Pancreas (tissue), 10 donors: ENCODE measurements at places on chromosomes 2 and 18. TPM values are rescaled to one million over a fixed set of nuclear protein-coding genes. Genes with fewer than 3 reads are reported as not detected.

GRCh38 chr18:2547477-2548087, 23.7 kb downstream of the METTL4 start:
- no peak for DNase-seq

DNA sequence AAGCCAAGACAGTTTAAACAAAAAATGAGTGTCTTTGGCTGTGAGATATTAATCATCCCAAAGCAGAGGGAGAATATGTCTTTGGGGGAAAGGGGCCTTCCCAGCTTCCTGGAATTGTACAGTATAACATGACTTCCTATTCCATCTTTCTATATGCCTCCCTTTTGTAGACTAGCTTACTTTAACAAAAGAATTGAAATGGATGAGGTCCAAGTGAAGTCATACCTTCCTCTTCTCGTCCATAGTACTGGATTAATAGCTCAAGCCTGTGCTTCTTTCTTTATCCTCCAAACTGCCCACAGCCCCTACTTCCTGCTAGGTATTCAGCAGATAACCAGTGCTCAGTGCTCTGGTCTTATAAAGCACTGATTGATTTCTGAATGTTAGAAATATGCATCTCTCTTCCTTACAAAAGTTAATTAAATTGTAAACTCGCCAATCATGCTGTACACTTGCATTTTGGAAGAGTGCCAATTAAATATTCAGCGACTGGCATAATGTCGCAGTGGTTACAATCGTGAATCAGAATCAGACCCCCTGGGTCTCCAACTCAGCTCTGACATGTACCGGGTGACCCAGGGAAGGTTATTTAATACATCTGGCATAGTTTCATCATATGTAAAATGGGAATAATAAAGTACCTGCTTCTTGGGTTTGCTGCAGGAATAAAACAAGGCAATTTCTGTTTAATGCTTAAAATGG, 325.1 kb downstream of the RND3 start:
- DNase-seq = no peak

DNA sequence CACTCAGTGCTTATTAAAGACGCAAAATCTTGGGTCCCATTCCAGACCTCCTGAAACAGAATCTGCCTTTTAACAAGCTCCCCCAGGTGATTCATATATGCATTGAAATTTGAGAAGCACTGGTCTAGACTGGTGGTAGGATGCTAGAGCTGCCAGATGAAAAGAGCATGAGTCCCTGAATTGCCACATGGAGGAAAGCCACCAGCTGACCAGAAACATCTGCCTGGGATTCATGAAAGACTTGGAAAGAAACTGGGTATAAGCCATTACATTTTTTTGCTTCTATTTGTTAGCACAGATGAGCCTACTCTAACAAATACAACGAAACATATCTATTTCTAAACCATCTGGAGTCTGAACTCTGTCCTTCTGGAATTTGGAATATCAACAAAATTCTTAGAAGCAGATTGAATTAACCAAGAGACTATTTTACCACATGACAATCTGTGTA, 228.9 kb downstream of the RBM43 start:
- DNase-seq = no peak

DNA sequence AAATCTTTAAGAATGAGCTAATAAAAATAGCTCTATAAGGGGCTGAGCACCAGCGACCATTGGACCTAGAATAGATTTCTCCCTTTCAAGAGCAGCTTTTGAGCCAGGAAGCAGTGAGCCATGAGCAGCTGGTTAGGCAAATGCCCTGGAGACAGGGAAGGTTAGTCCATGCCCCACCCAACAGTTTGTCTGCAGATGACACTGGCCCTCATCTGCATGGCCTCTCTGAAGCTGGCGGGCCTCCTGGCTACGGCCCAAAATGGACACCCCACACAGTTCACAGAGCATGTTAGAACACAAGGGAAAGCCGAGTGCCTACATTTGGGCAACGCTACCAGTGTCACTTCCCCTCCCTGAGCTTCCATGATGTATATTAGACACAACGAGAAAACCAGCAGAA, 201.1 kb downstream of the MGAT5 start:
- DNase-seq = no peak

DNA sequence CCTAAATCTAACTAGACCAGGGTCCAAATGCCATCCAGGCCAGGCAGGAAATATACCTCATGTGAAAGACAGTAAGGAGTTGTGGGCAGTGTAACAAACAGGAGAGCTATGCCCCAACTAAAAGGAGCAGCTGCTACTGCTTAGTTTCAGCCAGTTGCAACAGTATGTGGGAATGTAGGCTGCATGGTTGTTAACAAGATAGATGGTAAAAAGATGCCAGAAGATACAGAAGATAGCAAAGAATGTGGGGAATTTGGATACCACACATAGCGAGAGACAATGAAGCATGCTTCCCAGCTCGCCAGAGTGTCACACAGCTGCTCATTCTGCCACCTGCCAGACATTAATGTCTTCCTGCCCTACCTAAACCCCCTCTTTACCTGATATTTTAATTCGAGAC, 39.4 kb upstream of the CYBRD1 start:
- DNase-seq = no peak

DNA sequence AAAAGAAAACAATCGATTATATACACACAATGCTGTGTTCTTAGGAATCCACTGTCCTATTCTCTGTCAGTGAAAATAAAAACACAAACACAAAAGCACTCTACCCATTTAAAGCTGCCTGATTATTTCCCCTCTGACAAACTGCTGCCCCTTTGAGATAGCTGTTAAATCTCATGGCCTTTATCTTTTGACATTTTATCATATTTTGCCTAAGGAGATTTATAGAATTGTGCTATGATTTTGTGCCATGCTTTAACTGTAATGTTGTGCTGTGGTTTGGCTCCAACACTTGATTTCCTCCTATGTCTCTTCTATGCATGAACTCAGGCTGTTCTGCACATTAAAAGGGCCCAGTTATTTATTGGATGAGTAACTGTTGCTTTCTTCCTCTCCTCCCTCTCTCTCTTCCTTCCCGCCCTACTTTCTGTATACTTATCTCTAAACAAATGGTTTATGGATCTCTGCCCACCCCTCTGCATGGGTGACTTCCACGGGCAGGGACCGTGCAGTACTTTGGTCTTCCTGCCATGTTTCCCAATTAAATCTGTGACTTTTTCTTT, 1096.6 kb downstream of the TSN start:
- no peak for DNase-seq

GRCh38 chr2:27871802-27872201, 18.4 kb downstream of the RBKS start:
- DNase-seq = peak; percentile 27

DNA sequence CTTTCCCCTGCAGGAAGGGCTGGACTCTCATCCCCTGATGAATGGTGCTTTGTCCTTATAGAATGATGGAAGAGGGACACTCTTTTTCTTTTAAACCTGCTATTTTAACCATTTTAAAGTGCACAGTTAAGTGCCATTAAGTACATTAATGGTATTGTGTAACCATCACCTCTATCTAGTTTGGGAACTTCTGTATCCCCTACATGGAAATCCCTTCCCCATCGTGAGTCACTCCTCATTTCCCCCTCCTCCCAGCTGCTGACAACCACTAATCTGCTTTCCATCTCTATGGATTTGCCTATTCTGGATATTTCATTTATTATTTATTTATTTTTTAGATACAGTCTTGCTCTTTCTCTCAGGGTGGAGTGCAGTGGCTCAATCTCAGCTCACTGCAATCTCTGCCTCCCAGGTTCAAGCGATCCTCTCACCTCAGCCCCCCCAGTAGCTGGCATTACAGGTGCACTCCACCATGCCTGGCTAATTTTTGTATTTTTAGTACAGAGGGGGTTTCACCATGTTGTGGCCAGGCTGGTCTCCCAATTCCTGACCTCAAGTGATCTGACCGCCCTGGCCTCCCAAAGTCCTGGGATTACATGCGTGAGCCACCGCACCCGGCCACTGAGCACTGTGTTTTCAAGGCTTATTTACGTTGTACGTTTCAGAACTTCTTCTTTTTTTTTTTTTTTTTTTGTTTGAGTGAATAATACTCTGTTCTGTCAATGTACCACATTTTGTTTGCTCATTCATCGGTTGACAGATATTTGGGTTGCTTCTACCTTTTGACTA, 15.8 kb downstream of the DGKD start:
- DNase-seq = no peak

- no peak for DNase-seq
Measured at GRCh38 chr2:19809206-19809605, 92.6 kb downstream of the TTC32 start.

GRCh38 chr2:98311771-98312545, 34.3 kb upstream of the CNGA3 start:
- DNase-seq = no peak

GRCh38 chr2:128172191-128172590, 81.2 kb downstream of the UGGT1 start:
- no peak for DNase-seq

- no peak for DNase-seq
Measured at GRCh38 chr2:164896634-164897355, 55.2 kb upstream of the COBLL1 start.

- DNase-seq = no peak
Measured at GRCh38 chr2:222750533-222750932, 79.1 kb downstream of the MOGAT1 start.

DNA sequence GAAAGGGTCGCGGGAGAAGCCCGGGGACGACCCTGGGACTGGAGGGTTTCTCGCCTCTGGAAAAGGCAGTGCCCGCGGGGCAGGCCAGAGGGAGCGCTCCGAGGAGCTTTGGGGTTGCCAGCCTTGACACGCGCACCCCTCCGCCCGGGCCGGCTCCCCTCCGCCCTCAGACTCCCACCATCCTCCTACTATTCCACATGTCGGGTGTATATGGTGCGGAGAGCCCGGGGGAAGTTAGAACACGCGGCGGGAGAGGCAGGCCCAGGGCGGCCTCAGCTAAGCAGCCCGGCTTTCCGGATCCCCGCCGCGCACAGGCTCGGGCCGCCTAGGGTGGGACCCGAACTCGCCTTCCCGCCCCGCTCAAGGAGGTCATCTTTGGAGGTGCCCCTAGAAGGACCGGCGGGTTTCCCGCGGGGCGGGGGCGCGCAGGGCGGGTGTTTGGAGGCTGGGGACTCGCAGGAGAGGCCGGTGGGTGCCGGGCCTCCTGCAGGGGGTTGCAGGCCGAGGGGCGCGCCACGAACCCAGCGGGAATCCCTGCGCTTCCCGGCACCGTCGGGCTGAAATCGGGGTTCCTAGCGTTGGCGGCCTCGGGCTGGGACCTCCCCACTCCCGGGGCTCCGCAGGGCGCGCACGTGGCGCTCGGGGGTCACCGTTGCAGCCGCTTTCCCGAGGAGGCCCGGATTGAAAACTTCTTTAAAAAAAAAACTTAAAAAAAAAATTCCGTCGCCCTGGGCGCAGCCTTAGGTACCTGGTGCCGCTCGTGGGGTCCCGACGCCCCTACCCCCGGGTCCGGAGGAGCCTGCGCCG, 3.7 kb downstream of the NFATC1 start:
- no peak for DNase-seq

GRCh38 chr2:188675391-188676009, 298.7 kb upstream of the COL3A1 start:
- DNase-seq = no peak

DNA sequence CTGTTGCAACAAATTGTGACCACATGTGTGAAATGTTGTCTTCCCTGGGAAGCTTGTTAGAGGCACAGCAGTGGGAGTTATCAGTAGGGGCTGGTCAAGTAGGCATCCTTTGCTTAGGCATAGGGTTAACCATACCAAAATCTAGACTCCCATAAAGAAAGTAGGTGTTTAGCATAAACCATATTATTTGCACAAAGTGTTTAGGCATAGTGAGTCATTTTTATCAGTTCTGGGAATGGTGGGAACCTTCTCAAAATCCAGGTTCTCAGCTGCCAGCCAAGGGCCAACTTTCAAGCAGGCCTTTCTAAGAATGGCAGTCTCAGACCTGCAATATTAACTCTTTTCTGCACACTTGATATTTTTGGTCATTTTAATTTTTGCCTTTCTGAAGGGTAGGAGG, 88.5 kb downstream of the RAB3GAP1 start:
- DNase-seq = no peak

GRCh38 chr2:15584767-15585469, 6.8 kb upstream of the DDX1 start:
- DNase-seq = no peak

- no peak for DNase-seq
Measured at GRCh38 chr2:1701556-1702185, 42.6 kb downstream of the PXDN start.

DNA sequence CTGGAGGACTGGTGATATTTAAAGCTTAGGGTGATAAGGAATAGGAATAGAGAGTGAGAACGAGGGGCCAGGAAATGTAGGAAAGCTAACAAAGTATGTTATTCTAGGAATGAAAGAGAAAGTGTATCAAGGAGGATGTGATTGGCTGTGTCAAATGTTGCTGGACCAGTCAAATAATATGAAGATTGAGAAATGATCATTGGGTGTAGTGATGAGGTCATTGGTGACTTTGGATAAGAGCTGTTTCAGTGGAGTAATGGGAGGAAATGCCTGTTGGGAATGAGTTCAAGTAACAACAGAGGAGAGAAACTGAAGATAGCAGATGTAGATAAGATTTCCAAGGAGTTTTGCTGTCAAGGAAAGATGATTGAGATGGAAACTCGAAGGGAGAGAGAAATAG, 74.4 kb downstream of the UBE2E3 start:
- no peak for DNase-seq

- no peak for DNase-seq
Measured at GRCh38 chr2:24480245-24480644, 10.8 kb upstream of the NCOA1 start.

DNA sequence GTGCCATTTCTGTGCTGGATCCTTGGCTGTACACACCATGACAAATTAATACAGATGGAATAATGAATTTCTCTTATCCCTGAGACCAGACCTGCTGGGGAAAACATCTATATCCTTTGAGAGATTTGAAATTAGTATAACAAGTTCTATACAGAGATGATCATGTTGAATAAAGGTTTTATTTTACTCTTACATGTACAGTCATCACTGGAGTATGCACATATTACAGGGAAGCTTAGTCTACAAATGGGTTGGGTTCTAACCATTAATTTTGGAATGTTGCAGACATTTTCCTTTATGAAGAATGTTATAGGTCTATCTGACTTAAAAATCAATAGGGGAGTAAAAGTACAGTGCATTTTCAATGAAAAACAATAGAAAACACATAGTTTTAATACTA, 29.9 kb upstream of the MMADHC start:
- DNase-seq = no peak

The MPHOSPH10 gene
- total RNA-seq = 17.6 TPM

The HOXD3 gene
- 0.28 TPM for total RNA-seq

The IL36RN gene
- not detected for total RNA-seq

The LIMS2 gene
- 4.1 TPM for total RNA-seq

The DSC2 gene
- 30.3 TPM for total RNA-seq

The STPG4 gene
- total RNA-seq = not detected

The TSPYL6 gene
- not detected for total RNA-seq
